ENCODE measurements at places on chromosomes 16 and 17.

DNA sequence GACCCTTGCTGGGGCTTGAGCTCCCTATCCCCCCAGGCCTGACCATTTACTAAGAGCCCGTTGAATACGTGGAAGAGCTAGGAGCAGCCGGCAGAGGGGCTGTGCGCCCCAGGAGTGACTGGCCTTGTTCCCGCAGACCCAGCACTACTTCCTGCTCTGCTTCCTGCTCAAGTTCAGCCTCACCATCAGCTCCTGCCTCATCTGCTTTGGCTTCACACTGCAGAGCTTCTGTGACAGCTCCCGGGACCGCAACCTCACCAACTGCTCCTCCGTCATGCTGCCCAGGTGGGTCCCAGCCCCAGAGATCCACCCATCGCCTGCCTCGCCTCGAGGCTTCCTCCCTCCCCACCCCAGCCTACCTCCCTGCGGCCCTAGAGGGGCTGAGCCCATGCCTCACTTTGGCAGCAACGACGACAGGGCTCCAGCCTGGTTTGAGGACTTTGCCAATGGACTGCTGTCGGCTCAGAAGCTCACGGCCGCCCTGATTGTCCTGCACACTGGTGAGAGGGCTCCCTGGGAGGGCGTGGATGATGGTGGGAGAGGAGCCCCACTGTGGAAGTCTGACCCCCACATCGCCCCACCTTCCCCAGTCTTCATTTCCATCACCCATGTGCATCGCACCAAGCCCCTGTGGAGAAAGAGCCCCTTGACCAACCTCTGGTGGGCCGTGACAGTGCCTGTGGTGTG, 17.2 kb downstream of the CASKIN2 start:
- no peak for DNase-seq

GRCh38 chr16:68202091-68202519, 33.8 kb downstream of the ESRP2 start:
- no peak for DNase-seq

- DNase-seq, result no peak
These were observed 457.9 kb downstream of the SLC39A11 start for GRCh38 chr17:72634621-72635020.

GRCh38 chr16:17173281-17173680, 297.5 kb downstream of the XYLT1 start:
- DNase-seq, result no peak

DNA sequence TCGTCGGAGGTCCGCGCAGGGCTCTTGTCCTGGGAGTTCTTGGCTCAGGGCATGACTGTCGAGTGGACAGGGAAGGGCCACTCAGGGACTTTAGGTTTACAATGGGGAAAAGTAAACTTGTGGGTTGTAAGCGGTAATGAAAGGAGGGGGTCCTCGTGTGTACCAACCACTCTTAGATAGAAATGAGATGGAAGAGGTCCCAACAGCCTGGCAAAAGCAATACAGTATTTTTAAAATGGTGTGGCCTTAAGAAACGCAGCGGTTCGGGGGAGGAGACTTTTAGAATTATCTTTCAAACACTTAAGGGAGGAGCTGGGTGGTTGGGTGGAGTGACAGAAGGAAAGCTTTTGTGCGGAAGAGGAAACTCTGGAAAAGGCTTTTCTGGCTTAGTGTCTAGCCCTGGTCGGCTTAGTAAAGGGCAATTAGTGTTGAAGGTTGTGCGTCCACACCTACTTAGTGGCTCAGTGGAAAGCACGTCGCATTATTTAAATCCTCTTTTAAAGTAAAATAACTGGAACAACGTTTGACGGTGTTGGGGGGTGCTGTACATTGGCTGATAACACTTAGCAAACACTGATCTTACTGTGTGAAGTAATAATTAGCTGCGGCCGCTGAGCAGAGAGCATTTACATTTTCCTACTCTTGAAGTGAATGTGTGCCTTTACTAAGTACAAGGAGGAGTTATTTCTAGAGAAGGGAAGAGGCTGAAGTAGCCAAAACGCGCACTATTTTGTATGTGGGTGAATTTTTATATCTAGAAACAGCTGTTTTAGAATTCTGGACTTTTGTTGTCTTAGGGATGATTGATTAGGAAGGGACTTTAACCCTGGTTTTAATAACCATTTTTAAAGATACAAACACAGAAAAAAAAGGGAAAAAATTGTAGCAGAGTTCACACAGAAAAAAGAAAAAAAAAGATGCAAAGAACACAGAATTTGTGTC, 1.0 kb downstream of the WSB1 start:
- DNase-seq, result peak; percentile 5

DNA sequence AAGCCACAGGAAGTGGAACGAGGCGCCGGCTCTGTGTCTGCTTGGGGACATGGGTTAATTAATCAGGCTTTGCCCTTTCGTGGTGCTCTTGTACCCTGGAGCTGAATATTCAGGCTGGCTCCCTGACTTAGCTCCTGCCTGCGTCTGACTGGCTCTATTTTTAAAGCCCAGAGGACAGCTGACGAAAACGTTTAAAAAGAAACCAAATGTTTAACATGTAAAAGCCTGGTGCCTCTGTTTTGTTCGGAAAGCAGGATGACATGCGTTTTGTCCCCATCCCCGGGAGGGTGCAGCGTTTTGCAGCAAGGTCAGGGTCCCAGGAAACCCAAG, 61.1 kb downstream of the NT5M start:
- DNase-seq, result no peak

- no peak for DNase-seq
These were observed 85.3 kb upstream of the LGALS9 start for GRCh38 chr17:27545562-27546229.

DNA sequence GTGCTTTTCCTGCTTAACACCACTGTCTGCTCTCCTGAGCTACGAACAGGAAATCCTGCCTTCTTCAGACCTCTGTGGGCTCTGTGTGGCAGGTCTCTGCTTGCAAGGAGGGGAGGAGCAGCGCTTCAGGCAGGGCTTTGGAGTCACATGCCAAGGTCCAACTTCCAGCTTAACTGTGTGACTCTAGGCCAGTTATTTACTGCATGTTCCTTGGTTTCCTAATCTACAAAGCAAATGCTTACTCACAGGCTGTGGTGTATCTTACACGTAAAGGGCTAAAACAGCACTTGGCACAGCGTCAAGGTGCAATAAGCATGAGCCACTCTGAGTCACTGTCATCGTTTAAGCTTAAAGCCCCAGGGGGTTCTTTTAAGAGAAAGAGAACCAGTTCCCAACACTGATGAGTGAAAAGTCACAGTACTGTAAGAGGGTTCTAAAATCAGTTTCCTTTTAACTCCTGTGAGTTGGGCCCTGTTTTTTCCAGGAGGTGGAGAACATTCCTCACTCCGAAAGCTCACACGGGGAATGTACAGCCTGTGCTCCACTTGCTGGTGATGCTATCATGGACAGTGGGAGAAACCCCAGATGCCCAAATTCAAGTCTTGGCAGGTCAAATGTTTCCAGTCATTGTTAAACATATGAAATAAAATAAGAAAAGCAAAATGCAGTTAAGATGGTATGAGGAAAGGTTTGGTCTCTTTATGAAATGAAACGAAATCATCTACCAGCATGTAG, 54.1 kb upstream of the BCAR1 start:
- peak; percentile 12 for DNase-seq

GRCh38 chr16:77531752-77532151, 96.9 kb upstream of the ADAMTS18 start:
- no peak for DNase-seq

- DNase-seq, result no peak
These were observed 105.3 kb upstream of the FAM20A start for GRCh38 chr17:68706356-68706920.

GRCh38 chr17:79789943-79790804, 6.7 kb downstream of the CBX8 start:
- DNase-seq, result no peak

DNA sequence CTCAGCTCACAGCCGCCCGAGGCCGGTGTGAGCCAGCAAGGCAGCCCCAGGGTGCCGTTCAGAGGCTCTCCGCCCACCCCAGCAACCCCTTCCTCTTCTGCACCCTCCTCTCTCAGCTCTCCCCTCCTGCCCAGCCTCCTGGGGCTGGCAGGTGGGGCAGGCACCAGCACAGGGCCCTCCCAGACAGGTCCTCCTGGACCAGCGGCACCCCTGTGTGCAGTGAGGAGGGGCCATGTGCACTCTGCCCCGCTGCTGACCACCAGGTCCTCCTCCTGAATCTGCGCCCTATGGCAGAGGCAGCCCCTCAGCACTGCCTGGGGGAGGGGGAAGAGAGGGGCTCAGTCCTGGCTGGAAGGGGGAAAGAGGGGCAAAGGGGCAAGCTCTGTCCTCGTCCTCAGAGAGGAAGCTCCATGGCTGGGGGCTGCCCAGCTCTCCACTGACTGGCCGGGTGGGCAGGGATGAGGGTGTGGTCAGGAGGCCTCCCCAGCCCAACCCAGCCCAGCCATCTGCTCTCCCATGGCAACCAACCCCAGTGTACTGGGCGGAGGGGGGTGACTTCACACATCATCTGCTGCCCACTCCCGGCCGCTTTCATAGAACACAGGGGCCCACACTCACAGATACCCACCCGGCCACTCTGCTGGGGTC, 5.4 kb upstream of the BCAR1 start:
- DNase-seq, result no peak

DNA sequence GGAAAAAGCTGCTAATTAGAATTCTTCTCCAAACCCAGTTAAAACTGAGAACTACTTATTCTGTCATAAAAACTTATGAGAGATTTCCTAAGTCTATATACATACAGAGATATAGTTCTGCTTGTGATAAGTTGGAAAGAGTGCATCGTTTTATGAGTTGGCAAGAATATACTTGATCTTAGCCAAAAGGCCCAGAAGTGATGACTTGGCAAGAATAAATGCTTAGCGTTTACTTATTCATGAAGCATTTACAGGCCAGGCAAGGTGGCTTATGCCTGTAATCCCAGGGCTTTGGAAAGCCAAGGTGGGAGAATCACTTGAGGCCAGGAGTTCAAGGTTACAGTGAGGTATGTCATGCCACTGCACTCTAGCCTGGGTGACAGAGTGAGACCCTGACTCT, 81.7 kb downstream of the CYB561 start:
- DNase-seq, result no peak

DNA sequence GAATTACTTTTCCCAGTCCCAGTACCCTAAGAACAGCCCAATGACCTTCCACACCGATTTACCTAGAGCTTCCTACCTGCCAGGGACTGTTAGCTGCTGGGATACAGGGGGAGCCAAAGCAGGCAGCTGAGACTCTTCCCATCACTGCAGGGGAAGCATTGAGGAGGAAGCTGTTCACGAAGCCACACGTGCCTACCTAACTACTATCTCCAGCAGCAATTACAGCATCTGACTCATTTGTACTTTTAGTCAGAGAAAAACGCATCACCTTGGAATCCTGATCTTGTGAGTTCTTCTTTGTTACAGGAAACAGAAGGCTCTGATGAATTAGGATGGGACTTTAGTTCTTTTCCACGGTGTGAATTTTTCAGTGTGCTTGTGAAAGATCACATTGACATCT, 113.7 kb upstream of the DHX40 start:
- DNase-seq, result no peak

DNA sequence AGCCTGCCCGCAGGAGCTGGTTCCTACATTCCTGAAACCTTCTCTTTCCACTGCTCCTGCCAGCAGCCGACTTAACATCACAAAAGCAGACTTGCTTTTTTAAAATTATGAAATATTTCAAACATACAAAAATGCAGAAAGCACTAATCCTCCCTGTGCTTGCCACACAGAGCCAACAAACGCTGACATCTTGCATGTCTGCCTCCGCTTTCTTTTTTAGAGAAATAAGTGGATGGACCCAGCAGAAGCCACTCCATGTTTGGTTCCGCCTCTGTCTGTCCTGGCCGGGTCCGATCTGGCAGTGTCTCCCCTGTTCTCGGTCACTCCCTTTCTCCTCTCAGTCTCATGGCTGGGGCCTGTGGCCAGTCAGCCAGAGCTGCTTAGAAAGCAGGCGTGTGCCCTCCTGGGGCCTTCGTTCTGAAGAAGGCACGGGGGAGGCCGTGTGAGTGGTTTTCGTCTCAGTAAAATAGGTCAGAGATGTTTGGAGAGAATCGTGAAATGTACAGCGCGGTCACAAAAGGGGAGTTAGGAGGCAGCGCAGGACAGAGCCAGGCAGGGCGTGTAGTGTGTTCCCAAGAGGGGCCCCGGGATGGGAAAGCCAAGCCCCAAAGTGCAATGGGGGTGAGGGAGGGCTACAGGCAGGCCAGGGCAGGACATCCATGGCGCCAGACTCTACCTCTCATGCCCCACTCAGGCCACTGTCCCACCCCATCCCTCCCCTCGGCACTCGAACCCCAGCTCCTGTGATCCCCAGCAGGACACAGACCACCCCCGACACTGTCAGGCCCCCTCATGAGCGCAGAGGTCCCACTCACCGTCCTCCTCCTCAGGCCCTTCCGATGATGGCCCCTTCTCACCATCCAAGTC, 23.2 kb downstream of the MXRA7 start:
- DNase-seq, result no peak

GRCh38 chr17:76139801-76140660, 1.0 kb downstream of the FOXJ1 start:
- DNase-seq, result no peak

- DNase-seq, result no peak
These were observed 28.3 kb downstream of the LYRM1 start for GRCh38 chr16:20928774-20929411.

DNA sequence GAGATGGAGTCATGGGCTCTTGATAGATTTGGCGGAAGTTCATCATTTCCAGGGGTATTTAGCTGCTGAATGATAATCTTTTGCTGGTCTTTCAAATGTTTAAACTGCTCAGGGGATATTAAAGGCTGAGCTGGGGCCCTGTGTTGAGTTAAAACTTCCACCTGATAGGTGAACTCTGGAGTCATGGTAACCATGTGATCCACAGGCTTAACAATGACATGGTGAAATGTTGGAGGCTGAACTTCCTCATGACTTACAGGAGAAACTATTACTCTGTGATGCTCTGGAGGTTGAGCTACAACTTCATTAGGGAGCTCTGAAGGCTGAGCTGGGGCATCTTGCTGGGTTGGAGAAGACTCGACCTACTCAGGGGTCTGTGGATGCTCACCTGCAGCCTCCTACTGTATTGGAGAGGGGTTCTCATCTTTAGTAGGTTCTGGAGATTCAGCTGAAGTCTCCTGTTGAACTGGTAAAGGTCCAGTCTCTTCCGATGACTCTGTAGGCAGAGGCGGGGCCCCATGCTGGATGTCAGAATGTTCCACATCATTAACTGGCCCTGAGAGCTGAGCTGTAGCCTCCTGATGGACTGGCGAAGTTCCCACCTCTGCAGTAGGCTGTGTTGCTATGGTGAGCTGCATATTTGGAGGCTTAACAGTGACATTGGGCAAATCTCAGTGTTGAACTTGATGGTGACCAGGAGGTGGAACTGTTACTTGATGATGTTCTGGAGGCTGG, 24.2 kb downstream of the RDM1 start:
- DNase-seq, result no peak

GRCh38 chr17:36036235-36036634, 18.5 kb upstream of the CCL23 start:
- DNase-seq, result no peak

DNA sequence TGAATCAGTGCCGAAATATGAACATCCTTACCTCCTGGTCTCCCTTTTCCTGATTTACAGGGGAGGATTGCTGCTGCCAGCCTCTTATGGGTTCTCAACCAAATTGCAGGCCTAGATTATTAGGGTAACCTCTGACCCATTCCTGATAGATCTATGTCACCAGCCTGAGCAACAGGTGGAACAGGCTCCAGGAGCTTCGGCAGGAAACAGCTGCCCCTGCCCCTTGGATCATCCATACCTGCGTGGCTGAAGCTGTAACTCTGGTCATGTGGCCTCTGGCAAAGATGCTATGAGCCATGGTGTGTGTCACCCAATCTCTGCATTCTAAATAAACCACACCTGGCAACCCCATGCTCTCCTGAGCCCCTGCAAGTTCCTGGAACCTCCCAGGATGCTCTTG, 18.4 kb upstream of the RBBP6 start:
- DNase-seq, result no peak

GRCh38 chr16:61677776-61678175, 358.5 kb downstream of the CDH8 start:
- no peak for DNase-seq
